ENCODE measurements at places on chromosomes 7 and 10.
A peak's percentile ranks its signal among the peaks of the same experiment; 100 is the strongest.

DNA sequence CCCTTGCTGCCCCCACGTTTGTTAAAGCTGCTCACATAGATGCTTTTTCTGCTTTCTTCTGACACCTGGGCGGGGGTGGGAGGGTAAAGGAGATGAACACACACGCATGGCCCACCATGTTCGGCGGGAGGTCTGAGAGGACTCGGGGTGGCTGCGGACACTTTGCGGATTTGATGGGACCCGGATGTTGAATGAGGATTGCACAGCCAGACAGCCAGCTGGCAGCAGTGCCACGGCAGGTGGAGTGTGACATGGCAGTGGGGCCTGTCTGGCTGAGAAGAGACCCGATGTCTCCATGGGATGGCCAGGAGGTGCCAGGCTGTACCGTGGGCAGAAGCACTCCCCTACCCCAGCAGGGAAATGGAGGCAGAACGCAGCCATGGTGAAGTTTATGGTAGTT, 31.2 kb downstream of the PPP2R2D start:
- no peak for DNase-seq

GRCh38 chr10:99369126-99369525, 40.0 kb downstream of the CNNM1 start:
- DNase-seq: no peak

GRCh38 chr10:119420950-119421875, 121.3 kb downstream of the RGS10 start:
- no peak for DNase-seq

DNA sequence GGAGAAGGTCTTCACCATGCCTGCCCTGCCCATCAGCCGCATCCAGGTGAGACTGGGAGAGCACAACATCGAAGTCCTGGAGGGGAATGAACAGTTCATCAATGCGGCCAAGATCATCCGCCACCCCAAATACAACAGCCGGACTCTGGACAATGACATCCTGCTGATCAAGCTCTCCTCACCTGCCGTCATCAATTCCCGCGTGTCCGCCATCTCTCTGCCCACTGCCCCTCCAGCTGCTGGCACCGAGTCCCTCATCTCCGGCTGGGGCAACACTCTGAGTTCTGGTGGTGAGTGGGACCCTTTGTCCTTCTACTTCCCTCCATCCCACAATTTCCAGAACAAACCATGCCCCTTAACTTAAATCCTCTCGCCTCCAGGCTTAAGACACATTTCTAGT, 2.5 kb downstream of the PRSS2 start:
- no peak for DNase-seq

DNA sequence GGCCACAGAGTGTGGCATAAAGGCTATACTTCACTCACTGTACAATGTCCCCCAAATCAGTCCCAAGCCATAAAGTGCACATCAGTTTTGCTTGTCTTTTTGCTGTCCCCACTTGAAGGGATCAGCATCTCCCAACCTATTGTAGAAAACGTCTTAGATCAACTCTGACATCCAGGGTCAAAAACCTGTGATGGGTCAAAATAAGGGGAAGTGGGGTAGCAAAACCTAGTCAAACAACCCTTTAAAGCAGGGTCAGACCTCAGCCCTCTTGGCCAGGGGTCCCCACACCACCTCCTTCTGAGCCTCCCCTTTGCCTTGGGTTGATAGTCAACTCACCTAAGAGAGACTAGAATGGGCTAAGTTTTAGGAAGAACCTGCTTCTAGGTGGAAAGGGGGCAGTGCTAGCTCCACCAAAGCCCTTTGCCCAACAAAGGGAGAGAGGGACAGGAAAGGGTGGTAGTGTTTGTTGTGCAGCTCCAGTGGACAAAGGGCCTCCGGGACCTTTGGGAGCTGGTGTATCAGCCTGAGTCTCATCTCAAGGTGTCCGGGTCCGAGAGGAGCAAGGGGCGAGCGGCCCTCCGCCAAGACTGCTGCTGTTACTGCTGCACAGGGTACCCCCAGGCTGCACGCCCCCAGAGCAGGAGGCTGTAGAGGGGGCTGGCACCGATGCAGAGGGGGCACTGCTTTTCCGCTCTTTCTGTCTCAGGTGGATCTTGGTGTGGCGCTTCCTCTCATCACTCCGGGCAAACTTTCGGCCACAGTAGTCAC, 3.3 kb downstream of the EGR2 start:
- DNase-seq: no peak

DNA sequence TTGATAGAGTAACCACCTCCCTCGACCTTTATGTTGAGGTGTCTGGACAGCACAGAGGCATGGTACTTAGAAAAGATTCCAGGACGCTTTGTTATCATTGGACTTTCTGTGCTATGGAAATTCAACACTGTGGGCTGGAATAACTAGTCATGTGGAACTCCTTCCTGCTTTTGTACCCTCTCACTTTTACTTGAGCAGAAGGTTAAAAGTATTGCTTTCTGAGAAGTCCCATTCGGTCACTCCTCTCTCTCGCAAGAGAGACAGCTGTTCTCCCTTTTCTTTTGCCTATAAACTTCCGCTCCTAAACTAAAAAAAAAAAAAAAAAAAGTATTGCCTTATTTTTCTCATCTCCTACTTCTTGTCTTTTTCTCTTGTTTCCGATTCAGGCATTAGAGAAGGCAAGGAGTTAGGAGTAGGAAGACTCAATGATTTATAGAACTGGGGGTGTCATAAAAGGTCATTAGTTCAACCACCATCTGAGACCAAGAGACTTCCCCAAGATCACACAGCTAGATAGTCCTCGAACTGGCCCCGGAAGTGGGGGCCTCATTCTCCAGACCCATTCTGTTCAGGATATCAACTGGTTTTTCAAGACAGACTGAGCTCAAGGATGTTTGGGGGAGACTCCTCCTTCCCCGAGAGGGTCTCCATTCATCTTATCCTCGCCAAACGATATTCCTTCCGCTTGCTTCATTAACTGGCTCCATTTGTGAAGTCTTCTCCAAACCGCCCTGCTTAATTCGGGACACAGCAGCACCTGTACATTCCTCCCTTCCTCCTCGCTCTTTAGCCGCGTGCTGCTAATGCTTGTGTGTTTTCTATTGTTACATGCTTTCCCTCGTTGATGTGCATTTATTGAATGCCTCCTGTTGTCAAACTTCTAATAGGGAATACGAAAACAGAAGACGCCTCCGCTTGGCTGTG, 995 bp upstream of the INPP5F start:
- DNase-seq: no peak

GRCh38 chr10:128934492-128934891, 532.5 kb upstream of the MGMT start:
- peak; percentile 88 for DNase-seq

DNA sequence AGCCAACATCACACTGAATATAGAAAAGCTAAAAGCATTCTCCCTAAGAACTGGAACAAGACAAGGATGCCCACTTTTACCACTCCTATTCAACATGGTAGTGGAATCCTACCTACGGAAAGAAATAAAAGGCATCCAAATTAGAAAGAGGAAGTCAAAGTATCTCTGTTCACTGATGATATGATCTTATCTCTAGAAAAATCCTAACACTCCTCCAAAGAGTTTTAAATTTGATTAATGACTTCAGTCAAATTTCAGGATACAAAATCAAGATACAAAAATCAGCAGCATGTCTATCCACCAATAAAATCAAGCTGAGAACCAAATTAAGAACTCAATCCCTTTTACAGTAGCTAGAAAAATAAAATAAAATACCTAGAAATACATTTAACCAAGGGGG, 35.3 kb upstream of the TNKS2 start:
- no peak for DNase-seq

- no peak for DNase-seq
Observed at GRCh38 chr7:45687185-45687560, 113.0 kb downstream of the ADCY1 start.

DNA sequence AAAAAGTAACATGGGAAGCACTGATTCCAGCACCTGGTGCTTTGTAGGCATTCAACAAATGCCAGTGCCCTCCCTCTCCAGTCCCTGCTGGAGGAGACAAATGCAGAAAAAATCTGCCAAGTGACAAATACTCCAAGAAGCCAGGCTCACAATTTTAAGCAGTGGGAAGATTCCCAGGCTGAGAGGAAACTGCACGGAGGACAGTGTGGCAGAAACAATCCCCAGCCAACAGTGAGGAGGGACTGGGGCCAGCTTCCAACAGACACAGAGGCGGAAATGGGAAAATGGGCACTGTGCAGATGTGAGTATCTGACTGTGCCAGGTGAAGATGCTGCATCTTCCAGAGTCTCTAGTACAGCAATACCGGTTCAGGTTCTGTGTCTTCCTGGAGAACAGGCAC, 106.3 kb downstream of the SLIT1 start:
- no peak for DNase-seq

DNA sequence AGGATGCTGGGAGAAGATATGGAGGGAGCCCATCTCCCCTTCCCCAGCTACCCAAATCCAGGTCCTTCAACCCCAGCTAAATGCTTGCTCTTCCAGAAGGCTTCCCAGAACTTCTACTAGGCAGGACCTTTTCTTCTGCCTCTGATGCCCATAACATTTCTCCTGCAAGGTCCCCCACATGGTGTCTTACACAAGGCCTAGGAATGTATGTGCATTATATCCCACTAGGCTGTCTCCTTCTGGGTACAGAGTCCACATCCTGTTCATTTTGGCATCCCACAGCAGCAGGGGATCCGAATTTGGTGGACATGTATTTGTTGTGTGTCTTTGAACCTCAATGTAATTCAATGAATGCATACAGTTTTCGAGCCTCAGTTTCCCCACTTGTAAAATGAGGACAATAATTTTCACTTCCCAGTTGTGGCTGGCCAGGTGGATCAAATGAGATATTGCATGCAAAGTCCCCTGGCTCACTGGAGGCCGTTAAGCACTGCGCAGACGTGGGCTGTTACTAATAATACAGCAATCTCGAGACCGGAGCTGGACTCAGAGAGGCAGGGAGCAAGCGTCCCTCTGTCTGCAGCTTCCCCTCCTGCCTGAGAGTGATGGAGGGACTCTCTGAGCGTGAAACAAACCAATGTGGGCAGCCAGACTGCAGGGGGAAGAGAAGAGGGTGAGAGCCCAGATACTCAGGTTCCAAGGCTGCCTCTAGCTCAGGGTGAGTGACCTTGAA, 18.6 kb upstream of the YWHAG start:
- DNase-seq: no peak

DNA sequence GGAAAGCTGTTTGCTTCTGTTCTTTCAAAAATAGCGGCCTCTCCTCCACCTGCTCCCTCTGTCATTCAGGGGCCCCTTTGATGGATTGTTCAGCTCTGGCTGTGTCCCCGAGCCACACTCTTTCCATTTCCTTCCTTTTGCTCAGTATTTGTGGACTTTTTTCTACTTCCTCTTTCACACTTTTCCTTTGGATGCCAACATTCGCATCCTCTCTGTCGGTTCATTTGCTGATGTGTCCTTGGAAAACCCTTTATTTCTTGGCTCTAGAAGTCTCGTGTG, 11.7 kb upstream of the PWWP2B start:
- DNase-seq: no peak

DNA sequence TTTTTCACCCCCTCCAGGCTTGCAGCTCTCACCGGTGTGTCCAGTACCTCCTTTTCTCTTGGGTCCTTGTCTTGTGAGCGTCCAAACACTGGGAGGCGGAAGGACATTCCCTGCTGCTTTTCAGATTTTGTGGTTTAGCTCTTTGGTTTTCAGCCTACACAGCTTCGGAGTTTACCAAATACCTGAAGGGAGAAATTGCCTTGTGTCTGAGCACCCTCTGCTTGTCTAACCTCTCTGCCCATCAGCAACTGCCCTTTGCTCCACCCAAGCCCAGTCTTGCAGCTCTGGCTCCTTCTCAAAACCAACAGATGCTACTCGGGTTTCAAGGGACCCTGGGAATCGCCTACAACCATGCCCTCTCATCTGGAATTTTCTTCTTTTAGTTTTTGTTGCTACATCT, 519.1 kb upstream of the IGFBP3 start:
- no peak for DNase-seq

- no peak for DNase-seq
Observed at GRCh38 chr7:16491148-16491547, 25.6 kb upstream of the SOSTDC1 start.

GRCh38 chr7:99996755-99997544, 18.4 kb upstream of the ZKSCAN1 start:
- DNase-seq: no peak

GRCh38 chr10:49649936-49650723, 29.3 kb upstream of the C10orf53 start:
- peak; percentile 69 for DNase-seq

GRCh38 chr10:104253606-104254410, 884 bp upstream of the GSTO1 start:
- DNase-seq: no peak

GRCh38 chr10:114183563-114183962, 4.4 kb downstream of the TDRD1 start:
- DNase-seq: no peak

DNA sequence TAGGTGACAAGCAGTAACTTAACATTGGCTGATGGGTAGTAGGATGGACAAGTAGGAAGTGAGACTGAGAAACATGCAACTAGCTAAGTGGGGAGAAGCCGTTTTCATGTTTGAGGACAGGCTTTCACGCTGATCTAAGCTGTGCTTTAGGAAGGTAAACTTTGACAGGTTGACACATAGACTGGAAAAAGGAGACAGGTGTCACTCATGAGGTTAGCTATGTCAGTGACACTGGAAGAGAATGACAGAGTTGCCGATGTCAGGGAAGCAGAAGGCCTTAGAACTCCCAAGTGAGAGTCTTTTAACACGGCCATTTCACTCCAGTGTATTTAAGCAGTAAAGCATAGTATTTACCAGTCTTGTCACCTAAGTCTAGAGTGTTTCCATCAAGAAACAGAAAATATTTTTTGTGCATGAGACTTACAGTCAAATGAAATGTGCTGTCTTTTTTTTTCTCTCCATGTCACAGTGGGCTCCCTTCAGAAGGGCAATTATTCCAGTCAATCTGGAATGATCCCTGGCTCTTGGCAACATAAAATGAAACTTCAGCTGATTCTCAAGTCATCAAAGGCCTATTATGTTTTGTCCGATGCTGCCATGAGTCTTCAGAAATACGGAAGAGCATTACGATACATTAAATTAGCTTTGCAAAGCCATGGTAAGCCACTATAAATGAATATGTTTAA, 20.6 kb downstream of the EDRF1 start:
- DNase-seq: no peak

DNA sequence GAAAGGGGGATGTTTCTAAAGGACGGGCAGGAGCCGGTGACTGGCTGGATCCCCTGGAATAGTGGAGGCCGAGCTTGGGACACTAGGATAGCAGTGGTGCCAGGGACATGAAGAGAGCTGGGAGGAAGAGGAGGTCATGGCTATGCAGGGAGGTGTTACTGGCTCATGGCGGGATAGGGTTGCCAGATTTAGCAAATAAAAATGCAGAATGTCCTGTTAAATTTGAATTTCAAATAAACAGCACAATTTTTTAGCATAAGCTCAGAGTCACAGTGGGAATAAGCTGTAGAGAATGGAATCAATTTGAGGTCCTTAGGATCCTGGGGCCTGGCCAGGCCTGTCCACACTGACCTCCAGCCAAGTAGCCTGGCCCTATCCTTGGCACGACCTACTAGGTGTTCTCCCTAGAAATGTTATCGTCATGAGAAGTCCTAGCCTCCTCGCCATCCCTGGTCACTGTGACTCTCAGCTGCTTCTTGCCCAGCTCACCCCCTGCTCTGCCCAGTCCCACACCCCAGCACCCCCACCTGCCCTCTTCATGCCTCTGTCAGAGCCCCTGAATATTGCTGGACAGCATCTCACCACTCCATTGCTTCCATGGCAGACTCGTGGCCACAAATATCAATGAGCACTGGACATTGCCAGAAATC, 7.6 kb upstream of the KCP start:
- DNase-seq: no peak
